ENCODE measurements at places on chromosomes 12 and 14.

DNA sequence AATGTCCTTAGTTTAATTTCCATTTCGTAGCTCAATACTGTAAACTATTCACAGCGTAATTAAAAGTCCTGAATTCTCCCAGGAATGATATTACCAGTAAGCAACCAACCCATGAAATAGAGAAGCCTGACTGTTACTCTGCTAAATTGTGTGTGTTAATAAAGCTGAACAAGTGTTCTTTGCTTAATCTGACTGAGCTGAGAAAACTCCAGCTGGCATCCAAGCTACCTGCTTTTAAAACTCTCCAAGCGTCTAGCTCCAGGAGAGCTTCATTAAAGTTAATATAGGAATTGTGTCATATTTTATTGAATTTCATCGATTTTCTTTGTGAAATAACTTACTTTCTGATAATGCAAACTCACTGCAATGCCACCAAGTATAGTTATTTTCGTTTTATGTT lies 524.4 kb downstream of the SLC16A7 start:
- DNase-seq: no peak

- DNase-seq: no peak
Observed at GRCh38 chr14:72941286-72941985, 15.2 kb downstream of the DCAF4 start.

DNA sequence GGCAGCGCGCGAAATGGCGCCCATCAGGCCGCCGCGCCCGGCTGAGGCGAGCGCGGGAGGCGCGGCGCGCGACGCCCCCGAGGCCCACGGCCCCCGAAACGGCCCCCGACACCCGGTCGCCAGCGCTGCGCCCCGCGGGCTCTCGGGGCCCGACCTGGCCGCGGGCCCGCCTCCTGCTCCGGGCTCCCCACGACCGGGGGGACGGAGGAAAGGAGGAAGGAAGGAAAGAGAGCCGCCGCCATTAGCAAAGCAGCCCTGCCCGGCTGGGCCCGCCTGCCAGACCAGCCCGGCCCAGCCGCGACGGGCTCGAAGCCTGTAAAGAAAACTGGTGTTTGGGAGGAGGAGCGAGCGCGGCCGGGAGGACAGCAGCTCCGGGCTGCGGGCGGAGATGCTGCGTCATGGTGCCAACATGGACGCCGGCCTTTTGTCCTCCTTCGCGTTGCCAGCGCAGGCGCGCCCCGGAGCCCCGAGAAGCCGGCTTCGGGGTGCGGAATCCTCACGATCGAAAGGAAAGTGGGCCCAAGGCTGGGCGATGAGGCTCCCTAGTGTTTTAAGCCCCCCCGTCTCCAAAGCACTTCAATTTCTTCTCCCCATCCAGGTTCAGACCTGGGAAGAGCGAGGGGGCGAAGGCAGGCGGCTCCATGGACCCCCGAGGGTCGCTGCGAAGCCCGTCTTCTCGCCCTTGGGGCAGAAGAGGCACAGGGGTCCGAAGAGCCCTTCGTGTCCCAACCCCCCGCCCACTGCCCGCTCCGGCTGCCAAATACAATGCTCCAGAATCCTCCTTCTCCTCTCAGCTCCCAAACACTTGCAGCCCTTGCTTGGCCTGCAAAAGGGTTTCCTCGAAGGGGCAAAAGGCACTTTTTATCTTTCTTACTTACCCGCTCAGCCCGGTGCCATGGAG lies 2.9 kb upstream of the SETD1B start:
- peak; percentile 91 for DNase-seq

DNA sequence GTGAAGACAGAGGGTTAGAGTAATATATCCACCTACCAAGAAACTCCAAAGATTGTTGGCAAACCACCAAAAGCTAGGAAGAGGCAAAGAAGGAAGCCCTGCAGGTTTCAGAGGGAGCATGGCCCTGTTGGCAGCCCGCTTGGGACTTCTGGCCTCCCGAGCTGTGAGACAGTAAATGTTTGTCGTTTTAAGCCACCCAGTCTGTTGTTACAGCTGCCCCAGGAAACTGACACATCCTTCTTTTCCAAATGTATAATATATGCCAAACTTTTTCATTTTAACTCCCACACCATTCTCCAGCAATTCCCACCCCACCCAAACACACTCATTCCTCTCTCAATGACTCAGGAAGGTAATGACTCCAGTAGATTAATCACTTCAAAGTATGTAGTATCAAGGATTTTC lies 74.0 kb downstream of the RPS29 start:
- DNase-seq: peak; percentile 78

Measured in EH (cell line).